T-cell (primary cell): ENCODE measurements at places on chromosomes 2 and 18.

DNA sequence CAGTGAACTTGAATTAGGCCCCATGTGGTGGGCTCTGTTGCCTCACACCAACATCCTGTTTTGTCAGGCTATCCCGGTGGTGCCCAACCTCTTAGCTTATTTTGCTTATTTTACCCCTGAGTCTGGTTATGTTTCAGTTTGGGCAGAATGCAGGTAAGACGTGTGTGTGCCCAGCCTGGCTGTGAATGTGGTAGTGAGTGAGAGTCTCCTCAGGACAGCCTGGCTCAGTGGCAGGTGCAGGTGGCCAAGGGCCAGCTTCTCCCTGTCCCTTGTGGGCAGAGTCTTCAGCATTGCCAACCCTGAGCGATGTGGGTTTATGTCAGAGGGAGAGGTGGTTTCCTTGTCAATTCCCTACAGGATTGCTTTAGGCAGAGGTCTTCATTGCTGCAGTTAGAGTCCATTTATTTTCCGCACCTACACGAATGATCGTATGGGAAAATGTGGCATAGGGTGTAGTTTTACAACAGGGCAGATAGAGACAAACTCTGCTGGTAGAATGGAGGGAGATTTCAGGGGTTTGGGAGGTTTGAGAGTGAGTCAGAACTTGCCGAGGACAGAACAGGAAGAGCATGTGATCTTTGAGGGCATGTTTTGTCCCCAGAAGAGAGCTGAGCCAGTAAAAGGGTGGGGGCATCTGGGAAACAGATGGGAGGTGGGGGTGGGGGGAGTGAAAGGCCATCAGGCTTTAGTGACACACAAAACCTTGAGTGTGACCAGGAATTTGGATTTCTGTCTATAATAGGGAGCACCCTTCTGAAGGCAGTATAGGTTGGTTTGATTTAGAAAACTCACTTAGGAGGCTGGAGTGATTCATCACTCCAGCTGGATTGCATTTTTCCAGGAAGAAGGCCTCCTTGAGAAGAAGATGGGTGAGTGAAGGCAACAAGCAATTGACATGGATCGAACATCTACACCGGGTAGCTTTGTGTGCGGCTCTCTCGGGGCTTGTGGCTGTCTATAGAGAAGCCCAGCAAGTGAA lies 156.2 kb upstream of the CELF4 start:
- no peak for DNase-seq
- H3K36me3 ChIP-seq, result no peaks in the 10 kb centered on the region
- H3K27ac ChIP-seq, result no peak overlapping the region
- no peaks in the 10 kb centered on the region for H3K4me1 ChIP-seq

GRCh38 chr2:140695155-140695554 lies 1435.7 kb downstream of the LRP1B start:
- no peak overlapping the region for H3K4me3 ChIP-seq
- H3K27ac ChIP-seq, result no peak overlapping the region
- no peaks in the 10 kb centered on the region for H3K36me3 ChIP-seq
- no peaks in the 10 kb centered on the region for H3K4me1 ChIP-seq
- no peak for DNase-seq

GRCh38 chr2:117902933-117903332 lies 88.4 kb downstream of the DDX18 start:
- H3K27me3 ChIP-seq, result no peaks in the 10 kb centered on the region
- H3K36me3 ChIP-seq, result no peaks in the 10 kb centered on the region
- H3K4me1 ChIP-seq, result no peaks in the 10 kb centered on the region
- no peak overlapping the region for H3K27ac ChIP-seq
- DNase-seq, result no peak

GRCh38 chr18:10336749-10337350 lies 117.6 kb upstream of the APCDD1 start:
- no peaks in the 10 kb centered on the region for H3K36me3 ChIP-seq
- peaks cover 8% of the 10 kb centered on the region for H3K27me3 ChIP-seq
- H3K27ac ChIP-seq, result no peak overlapping the region
- no peak for DNase-seq

GRCh38 chr18:45015788-45016128 lies 335.1 kb downstream of the SETBP1 start:
- no peak overlapping the region for H3K27ac ChIP-seq
- H3K4me3 ChIP-seq, result no peak overlapping the region
- no peaks in the 10 kb centered on the region for H3K4me1 ChIP-seq
- no peaks in the 10 kb centered on the region for H3K36me3 ChIP-seq

DNA sequence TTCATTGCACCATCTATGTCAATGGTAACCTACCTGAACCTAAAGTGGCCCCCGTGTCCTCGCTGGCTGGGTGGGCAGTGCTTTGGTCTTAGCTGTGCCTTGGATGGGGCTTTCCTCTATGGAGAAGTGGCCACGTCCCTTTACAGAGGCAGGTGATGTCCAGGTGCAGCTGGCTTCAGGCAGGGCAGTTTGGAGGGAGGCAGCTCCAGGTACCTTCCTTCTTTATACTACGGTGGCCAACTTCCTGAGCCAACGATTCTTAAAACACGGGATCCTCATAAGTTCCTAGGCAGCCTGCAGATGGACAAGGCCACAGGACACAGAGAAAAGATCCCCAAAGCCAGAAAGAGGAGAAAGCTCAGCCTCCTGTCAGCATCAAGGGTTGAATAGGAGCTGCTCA lies 517.3 kb upstream of the HS6ST1 start:
- H3K4me1 ChIP-seq, result no peaks in the 10 kb centered on the region
- H3K27ac ChIP-seq, result no peak overlapping the region
- H3K27me3 ChIP-seq, result no peaks in the 10 kb centered on the region
- DNase-seq, result no peak
- no peaks in the 10 kb centered on the region for H3K36me3 ChIP-seq
- no peak overlapping the region for H3K4me3 ChIP-seq

DNA sequence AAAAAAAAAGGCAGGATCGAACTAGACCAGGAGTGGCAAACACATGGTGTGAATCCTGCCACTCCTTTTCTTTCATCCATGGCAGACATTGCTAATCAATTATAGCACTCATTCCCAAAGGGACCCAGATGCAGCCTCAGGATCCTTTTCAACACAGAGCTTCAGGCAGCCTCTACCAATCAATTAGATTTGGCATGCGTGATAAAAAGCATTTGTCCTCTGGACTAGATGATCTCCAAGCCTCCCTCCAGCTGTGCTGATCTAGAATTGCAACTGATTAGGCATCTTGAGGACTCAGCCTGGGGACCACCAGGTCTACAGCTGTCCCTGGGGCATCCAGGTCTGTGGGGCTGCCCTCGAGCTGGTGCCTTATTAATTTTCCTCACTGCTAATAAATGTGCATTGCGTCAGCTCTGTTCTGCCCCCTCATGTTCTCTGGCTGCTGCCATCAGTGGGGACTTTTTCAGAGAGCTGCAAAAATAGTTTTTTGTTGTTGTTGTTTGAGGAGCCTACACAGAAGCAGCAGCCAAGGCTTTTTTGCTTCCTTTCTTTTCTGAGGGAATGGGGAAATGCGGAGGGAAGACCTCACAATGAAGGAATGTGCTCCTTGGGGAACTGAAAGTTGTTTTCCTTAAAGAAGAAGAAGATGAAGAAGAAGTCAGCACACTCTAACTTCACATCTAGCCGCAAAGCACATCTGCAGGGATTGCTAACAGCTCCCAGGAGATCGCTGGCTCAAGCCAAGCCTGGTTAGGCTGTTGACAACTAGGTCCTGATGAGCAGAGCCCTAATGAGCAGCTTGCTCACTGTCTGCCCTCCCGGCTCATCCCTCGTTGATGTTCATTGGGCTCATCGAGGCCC lies 8.8 kb upstream of the ATOH8 start:
- no peaks in the 10 kb centered on the region for H3K27me3 ChIP-seq
- no peak for DNase-seq
- H3K36me3 ChIP-seq, result no peaks in the 10 kb centered on the region
- no peak overlapping the region for H3K4me3 ChIP-seq

DNA sequence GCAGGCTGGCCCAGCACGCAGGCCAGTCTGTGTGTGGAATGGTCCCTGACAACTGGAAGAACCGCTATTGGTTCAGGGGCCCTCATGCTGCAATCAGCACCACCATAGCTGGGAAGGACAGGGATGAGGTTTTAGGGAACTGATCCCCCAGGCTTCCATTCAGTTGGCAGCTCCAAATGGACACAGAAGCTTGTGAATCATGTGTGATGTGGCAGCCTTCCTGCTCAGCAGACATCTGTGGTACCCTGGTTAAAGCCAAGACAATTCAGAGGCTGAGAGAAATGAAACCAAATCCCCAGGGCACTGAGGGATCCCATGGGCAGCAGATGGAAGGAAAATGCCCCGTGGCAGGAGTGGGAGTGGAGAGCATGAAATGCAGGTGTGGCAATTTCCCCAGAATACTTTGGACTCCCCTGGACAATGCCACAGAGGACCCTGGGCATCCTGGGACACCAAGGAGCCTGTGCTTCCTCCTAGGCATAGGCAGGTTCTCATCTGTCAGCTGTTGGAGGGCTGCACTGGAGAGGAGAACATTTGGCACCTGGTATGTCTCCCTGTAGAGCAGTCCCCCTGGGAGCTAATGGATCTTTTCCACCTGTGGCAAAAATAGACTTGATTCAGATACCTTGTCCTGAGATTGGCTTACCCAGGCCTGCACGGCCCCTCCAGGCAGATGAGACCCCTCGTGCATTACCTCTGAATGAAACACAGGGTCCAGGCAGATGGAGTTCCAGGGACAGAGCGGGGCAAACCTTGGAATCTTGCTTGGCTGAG lies 162.2 kb upstream of the BCL2L11 start:
- H3K36me3 ChIP-seq, result no peaks in the 10 kb centered on the region
- no peak overlapping the region for H3K4me3 ChIP-seq
- no peaks in the 10 kb centered on the region for H3K27me3 ChIP-seq

DNA sequence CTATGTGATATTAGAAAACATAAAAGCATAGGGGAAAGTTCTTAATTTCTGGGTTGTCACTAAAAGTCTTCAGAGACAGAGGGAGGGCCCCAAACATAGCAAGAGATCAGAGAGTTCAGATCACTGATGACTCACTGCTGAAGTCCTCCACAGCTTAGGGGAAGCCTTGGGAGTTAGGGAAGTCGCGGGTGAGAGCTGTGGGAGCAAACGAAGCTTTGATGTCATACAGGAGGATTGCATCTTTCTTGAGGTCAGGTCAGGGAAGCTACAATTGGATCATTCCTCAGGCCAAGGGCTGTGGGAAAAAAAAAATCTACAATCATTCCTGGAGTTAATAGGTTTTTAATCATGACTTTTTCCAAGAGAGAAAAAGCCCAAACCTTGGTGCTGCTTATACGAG lies 96.2 kb downstream of the COPS8 start:
- no peak overlapping the region for H3K4me3 ChIP-seq
- H3K27me3 ChIP-seq, result peaks cover 3% of the 10 kb centered on the region
- no peaks in the 10 kb centered on the region for H3K36me3 ChIP-seq
- no peak for DNase-seq
- H3K4me1 ChIP-seq, result no peaks in the 10 kb centered on the region

DNA sequence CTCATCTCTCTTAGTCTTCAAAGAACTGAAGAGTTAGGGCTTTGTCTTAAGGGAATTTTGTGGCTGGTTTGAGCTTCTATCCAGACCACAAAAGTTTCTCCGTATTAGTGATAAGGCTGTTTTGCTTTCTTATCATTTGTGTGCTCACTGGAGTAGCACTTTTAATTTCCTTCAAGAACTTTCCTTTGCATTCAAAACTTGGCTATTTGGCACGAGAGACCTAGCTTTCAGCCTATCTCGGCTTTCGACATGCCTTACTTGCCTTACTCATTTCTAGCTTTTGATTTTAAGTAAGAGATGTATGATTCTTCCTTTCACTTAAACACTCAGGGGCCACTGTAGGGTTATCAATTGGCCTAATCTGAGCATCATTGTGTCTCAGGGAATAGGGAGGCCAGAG lies 29.9 kb downstream of the HDHD2 start:
- H3K27me3 ChIP-seq, result no peaks in the 10 kb centered on the region
- no peaks in the 10 kb centered on the region for H3K4me1 ChIP-seq
- no peaks in the 10 kb centered on the region for H3K36me3 ChIP-seq
- H3K4me3 ChIP-seq, result no peak overlapping the region
- no peak overlapping the region for H3K27ac ChIP-seq
- no peak for DNase-seq

- H3K27ac ChIP-seq, result no peak overlapping the region
- no peaks in the 10 kb centered on the region for H3K36me3 ChIP-seq
- H3K4me3 ChIP-seq, result no peak overlapping the region
- peaks cover 9% of the 10 kb centered on the region for H3K4me1 ChIP-seq
Measured at GRCh38 chr18:57807336-57808117, 4.4 kb upstream of the ATP8B1 start.

DNA sequence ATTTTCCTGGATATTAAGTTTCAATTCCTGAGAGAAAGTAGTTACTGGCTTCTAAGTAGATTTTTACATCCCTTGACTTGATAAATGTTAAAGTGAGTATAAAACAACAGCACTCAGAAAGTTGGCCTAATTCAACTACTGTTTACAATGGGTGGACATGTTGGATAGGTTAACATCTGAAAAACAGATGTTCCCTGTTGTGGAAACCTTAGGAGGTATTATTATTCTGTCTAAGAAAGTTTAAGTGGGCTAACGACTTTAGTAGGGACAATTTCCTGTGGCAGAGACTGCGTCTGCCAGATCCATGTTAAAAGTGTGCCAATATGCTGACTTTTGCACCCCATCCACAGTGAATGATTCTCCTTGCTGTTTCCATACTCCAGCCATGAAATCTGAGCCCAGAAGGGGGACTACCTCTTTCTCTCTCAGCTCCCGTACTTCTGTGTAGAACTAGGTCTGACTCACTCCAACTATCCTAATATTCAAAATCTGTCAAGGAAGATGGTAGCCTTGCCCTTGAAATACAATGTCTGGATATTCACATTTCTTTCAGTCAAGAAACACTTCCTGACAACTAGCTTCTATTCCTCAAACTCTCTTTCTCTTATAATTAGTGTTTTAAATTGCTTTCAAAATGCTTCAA lies 327.5 kb upstream of the HNRNPA3 start:
- no peak for DNase-seq
- no peak overlapping the region for H3K4me3 ChIP-seq
- no peaks in the 10 kb centered on the region for H3K36me3 ChIP-seq
- no peaks in the 10 kb centered on the region for H3K4me1 ChIP-seq
- H3K27ac ChIP-seq, result no peak overlapping the region

DNA sequence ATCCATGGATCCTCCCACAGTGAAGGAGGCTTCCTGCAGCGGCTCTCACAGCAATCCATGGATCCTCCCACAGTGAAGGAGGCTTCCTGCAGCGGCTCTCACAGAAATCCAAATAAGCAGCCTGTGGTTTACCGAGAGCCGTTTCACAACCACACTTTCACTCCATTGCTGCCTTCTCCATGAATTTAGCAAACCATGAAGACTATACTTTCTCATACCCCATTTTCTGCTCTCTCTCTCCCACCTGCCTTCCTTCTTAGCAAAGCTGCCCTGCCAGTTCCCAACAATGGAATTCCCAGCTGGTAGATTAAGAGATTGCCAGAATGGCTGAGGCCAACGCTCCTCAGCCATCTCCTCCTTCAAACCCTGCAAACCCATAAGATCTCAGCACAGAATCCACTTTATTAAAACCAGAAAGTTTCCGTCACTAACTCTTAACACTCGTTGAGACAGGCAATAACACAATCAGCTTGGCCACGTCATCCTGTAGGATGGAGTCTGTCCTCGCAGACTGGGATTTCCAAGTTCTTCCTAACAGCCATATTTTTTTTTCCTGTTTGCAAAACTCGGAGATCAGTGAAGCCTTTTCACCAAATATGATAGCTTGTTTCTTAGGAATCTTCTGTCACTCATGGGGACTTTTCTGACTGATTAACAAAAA lies 162.2 kb downstream of the PXDN start:
- no peak for DNase-seq
- H3K4me3 ChIP-seq, result no peak overlapping the region
- peaks cover 23% of the 10 kb centered on the region for H3K27me3 ChIP-seq
- H3K4me1 ChIP-seq, result no peaks in the 10 kb centered on the region

GRCh38 chr2:108124736-108125495 lies 114.9 kb upstream of the SULT1C3 start:
- no peak overlapping the region for H3K4me3 ChIP-seq
- no peak for DNase-seq
- H3K27ac ChIP-seq, result no peak overlapping the region
- no peaks in the 10 kb centered on the region for H3K4me1 ChIP-seq
- H3K27me3 ChIP-seq, result no peaks in the 10 kb centered on the region
